ENCODE measurements at places on chromosomes 5 and 9. TPM values are rescaled to one million over a fixed set of nuclear protein-coding genes. Genes with fewer than 3 reads are reported as not detected.

The NDST1 gene
- 86.0 TPM for total RNA-seq

The GFRA3 gene
- not detected for total RNA-seq

The TGFBI gene
- 468 TPM for total RNA-seq

The NR5A1 gene
- not detected for total RNA-seq

GRCh38 chr9:128910906-128911305 is 9.9 kb upstream of the PHYHD1 start:
- no peak for DNase-seq

DNA sequence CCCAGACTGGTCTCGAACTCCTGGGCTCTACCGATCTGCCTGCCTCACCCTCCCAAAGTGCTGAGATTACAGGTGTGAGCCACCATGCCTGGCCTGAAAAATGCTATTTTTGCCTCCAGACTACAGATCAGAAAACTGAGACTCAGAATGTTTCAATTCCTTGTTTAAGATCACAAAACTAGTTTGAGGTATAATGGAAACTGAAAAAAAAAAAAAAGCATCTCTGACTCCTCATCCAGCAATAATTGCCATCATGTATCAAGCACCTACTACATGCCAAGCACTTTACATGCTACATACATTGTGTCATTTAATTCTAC is 35.6 kb downstream of the PLAC8L1 start:
- no peak for DNase-seq

DNA sequence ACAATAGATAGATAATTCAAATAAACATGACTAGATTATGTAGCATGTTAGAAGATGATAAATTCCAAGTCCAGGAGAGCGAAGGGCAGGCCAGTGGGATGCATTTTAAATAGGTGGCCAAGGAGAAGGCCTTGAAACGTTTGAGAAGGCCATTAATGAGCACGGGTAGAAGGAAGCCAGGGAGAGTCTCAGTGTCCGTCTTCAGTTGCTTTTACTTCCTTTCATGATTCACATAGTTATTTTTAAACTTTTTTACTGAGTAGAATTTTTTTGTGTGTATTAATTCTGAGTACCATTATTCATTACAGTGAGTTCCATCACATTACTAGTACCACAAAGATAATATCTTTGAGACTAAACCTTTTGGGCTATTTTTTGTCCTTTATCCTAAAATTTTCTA is 259.2 kb downstream of the ARRDC3 start:
- DNase-seq: no peak

DNA sequence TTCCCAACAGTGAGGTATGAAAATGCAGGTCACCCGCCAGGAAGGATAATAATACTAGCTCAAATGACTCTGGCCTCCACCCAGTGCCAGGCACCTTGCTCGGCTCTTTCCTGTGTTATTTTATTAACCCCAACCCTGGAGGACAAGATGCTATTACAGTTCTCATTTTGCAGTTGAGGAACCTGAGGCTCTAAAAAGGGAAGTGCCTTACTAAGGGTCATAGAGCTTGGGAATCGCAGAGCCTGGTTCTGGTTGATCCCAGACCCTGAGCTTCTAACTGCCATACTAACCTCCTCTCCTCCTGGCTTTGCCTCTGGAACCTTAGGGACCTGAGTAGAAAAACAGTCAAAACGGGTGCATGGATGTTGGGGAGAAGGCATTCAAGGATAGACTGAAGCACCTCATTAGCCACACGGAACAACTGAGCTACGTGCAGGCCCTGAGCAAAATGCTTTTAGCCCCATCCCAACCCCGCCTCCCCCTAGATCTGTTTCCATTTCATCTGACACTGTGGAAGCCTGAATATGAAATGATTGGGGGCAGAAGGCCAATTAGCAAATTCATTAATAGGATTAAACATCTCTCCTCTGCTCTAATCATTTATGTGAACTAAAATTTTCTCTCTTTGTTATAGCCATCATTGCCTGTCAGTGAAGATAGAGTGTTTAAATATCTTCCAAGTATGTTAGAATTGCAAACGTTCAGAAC is 7.9 kb downstream of the KCNIP1 start:
- DNase-seq: no peak

DNA sequence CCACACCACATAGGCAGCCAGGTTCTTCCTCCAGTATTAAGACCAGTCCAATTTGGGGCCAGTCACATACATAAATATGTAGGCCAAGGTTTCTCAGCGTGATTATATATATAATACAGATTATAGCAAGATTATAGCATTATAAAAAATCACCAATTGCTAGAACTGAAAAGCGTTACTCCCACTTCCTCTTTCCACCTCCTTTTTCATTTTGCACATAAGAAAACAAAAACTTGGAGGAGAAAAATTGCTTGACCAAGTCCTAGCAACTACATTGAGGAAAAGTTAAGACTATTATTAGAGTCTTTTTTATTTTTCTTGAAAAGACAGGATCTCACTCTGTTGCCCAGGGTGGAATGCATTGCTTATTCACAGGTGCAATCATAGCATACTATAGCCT is 262.7 kb upstream of the KCNN2 start:
- no peak for DNase-seq

The SLC25A2 gene
- total RNA-seq: 1.0 TPM

The KIF24 gene
- 1.9 TPM for total RNA-seq

- no peak for DNase-seq
These were observed 15.1 kb upstream of the GCNT4 start for GRCh38 chr5:75067434-75067833.

DNA sequence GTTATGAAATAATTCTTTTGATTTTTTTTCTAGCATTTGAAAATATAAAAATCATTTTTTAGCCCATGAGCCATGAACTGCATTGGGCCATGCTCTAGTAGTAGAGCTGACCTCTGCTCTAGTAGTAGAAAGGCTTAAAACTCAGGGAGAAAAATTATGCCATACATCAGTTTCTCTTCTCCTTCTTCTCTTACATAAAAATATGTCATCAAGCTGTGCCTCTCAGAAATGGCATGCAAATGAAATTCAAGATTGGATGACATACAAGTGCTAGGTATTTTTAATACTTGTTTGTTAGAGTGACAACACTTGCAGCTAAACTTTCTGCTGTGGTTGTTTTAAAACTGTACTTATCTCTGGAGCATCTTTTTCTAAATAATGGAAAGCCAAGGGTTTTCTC is 42.1 kb upstream of the TMOD1 start:
- no peak for DNase-seq

DNA sequence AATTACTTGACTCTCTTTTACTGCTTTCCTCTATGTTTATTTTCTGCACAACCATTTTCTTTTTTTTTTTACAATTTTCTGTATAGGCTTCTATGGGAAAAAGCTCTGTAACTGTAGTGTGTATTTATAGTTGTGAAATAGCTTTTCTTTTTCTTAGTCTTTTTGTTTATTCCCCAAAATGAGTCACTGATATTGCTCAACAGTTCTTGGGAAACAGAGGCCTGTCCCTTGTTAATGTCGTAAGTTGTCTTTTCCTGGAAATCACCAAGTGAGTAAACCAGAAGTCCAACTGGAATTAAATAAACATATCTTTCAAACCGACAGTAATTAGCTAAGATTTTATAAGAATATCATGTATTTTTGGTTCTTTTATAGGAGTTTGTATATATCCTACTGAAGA is 325.1 kb upstream of the PRR16 start:
- peak; percentile 99 for DNase-seq

DNA sequence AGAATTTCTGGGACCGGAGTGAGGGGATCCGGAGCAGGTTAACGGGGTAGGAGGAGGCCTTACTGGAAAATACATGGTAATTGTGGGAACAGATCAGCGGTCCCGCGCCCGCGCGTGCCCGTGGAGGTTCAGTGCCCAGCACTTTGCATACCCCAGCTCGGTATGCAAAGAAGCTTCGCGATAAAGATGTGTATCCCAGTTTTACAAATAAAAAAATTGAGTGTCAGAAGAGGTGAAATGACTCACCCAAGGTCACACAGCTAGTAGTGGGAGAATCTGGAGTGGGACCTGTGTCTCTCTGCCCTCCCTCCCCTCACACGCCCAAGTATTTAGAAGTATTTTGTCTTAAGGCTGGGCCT is 967 bp downstream of the NEURL1B start:
- DNase-seq: no peak

The GMCL2 gene
- not detected for total RNA-seq

DNA sequence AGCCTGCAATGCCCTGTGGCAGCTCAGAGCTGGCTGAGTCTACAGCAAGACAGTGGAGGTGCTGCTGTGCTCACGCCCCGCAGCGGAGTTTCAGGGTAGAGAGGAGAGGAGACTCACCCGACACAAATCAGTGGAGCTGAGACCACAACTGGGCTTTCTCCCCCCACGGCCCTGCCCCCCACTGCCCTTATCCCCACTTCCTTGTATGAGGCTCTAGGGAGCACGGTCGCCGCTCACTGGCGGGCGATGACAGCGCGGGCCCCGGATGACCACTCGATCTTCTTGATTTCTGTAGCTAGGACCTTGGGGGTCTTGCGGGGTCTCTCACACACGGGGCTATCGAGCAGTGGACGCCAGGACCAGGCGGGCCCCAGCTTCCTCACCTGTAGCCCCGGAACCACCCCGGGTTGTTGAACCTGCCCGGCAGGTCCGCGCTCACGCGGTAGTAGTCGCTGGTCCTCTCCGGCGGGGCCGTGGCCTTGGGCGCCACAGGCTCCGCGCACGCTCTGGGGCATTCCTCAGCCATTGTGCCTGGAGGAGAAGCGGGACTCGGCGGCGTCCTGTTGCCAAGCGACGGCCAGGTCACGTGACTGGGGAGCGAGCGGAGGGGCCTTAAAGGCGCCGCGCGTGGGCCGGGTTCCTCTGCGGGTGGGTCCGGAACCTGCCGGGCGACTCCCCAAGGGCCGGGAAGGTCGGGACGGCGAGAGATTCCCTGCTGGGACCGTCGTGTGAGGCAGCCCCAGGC is 984 bp upstream of the MRPS2 start:
- DNase-seq: peak; percentile 75
